ENCODE measurements at places on chromosomes 2 and 18.

GRCh38 chr2:84841577-84841976, 39.3 kb downstream of the TRABD2A start:
- ATAC-seq: no peak

- no peak for ATAC-seq
Measured at GRCh38 chr2:84481702-84482101, 22.6 kb upstream of the SUCLG1 start.

GRCh38 chr18:9771261-9771976, 63.3 kb downstream of the RAB31 start:
- peak; percentile 87 for ATAC-seq

GRCh38 chr18:51757255-51757924, 559.9 kb upstream of the MEX3C start:
- no peak for ATAC-seq

- ATAC-seq: no peak
Measured at GRCh38 chr2:238326801-238327365, 6.6 kb downstream of the TRAF3IP1 start.

GRCh38 chr2:194672994-194673393, 984.0 kb upstream of the SLC39A10 start:
- ATAC-seq: no peak

GRCh38 chr2:211611061-211611518, 927.5 kb downstream of the ERBB4 start:
- no peak for ATAC-seq

DNA sequence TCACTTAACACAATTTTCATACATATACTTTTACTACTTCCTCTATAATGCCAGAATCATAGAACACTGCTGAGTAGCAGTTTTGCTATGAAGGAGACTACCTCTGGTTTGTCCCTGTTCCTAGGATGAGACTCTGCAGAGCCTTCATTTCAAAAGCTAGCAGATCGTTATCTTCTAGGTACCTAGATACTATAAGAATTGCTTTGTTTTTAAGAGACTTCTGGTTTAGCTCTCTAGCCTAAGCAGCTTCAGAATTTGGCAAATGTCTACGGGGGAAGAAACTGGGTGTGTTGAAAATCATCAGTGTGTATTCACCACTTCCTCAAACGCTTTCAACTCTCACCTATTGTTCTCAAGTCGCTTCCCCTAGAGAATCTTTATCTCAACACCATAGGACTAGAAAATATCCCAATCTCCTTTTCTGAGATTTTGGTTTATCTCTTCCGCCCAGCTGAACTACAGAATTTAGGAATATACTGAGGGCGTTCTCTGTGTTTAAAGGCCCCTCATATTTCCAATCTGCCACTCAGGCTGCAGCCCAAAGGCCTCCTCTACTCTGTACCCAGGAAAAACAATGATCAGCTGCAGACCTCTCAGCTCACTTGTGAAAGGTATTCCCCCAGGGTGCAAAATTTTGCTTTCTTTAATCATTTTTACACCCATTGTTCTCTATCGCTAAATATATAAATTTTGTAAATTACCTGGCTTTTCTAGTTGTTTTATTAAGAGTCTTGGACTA, 28.7 kb downstream of the SMAD2 start:
- ATAC-seq: peak; percentile 54

DNA sequence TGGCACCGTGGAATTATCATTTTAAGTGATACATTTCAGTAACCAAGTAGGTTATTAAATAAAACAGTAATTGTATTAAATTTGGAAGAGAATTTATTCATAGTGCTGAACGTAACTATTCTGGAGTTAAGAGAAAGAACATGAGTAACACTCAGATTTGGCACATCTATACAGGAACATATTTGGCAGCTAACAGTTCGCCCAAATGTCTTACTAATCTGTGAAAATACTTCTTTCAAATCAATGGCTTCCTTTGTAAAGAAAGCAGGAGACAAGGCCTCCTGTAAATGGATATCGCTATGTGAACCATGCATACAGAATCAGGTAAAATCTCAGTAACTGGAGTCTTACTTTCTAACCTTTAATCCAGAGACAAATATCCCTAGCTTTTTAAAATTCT, 64.4 kb downstream of the ZNF516 start:
- no peak for ATAC-seq

DNA sequence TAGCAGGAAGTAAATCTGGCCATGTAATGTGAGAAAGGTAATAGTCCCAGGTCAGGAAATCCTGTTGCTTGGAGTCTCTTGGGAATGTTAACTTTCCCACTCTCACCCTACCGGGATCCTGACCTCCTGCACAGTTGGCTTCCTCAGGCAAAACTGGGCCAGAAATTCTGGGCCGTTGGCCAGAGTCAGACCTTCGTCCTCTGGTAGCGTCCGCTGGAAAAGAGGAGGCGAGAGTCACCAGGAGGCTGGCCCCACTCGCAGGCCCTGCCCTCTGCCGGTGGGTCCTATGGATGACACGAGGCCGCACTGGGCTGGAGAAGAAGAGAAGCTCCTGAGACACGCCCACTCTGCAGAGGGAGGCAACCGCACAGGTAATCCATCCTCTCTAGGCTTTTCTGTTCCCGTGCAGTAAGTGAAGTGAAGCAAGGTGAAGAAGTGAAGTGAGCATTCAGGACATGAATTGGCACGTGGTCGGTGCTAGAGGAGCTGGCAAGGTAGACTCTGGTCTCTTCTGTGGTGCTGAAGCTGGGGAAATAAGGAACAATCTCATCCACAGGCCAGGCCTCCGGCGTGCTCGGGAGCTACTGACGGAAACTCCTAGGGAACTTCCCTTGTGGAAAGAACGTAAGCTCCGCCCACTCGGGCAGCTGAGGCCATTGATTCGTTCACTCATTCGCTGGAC, 182.7 kb upstream of the GLI2 start:
- ATAC-seq: peak; percentile 98

DNA sequence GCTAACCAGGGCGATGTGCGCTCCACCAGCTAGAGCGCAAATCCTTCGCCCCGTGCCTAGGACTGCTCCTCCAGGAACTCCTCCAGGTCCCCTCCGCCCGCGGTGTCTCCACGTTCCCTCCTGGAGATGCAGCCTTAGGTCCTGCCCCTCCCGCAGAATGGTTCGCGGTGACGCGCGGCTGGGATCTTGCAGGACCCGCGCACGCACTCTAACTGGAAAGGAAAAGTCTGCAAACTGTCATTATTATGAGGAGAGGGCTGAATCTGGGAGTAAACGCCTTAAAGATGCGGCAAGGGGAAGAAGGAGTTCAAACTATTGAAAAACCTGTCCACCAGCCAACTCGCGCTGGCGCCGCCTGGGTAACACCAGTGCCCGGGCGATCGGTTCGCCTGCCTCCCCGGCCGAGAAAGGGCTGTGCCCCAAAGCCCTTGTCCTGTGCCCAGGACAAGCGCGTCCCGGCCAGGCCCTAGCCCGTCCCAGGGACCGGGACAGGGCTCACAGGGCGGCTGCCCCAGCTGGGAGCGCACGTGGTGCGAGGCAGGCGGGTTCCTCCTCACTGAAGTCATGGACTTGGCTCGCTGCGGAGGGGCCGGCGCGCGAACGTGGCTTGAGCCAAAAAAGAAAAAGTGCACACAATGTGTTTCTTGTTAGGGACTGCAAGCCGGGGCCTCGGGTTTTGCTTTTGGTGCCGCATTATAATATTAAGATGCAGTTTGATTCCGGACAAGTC, 5.5 kb upstream of the ID2 start:
- peak; percentile 41 for ATAC-seq

DNA sequence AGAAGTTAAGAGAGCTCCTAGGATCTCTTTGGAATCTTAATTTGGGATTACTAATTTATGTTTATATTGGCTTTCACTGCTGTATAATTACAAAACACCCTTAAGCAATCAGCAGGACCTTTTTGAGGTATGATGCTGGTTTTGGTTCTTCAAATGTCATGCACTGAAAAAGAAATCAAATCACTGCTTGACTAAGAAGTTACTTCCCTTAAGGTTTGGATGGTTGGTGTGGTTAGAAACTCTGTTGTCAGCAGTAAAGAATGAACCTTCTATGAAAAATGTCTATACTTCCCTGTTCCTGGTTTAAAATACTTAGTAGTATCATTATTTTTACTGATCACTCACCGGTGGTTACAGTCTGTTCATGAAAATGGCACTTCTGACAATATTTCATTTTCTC, 5.5 kb downstream of the COLEC12 start:
- no peak for ATAC-seq

GRCh38 chr2:235803028-235803427, 309.2 kb downstream of the AGAP1 start:
- no peak for ATAC-seq

DNA sequence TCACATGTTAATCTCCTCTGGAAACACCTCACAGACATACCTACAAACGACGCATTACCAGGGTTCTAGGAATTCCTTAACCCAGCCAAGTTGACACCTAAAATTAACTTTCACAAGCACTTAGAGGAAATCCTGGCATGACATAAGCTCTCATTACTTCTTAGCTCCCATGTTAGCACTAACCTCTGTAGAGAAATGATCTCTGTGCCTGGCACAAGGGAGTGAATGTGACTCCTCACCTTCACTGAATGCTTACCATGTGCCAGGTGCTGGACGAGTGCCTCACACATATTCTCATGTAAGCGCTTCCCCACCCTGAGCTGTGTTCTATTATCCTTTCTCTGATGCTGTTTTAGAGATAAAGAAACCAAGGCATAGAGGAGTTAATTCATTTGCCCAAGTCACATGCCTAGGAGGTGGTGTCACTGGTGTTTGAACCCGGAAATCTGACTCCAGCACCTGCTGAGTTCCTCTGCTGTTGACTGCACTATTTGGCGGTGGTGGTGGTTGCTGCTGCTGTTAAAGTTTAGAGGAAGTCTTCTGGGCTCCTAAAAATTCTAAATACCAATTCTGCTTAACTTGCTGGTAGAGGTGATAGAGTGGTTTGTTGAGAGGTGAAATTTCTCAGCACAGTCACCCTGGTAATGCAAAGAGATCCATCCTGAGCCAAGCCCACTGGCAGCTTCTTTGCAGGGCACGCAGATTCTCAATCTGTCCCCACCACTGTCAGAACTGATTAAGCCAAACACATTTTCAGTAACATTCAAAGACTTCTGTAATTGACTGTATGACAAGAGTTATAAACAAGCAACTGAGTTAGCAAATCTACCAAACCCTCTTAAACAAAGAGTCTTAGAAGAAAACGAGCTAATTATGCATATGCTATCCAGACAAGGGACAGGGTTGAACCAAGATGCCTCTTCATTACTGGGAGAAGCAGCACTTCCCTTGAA, 200.3 kb downstream of the CMPK2 start:
- ATAC-seq: no peak

DNA sequence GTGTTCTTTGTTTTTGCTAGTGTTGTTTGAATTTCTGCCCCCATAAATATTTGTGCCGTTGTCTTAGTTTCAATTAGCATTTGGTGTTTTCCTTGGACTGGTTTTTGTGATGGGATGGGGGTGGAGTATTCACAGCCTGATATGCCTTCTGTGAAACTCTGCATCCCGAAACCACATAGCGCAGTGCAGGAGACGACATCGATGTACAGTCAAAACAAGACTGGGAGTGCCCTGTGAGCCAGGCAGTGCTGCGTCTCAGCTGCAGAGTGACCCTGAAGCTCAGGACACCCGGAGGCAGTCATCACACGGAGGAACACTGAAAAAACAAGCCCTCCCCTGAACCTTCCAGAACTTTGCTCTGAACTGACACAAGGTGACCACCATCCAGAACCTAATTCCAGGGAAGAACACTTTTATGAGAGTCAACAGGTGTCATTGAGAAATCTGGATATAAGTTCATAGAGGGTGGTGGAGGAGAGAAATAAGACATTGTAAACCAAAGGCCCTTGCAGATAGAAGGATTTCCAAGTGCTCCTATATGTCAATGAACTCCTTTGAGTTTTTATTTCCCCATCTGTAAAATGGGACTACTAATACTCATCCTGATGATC, 61.2 kb upstream of the CABLES1 start:
- no peak for ATAC-seq

GRCh38 chr18:6315517-6316331, 99.0 kb downstream of the L3MBTL4 start:
- ATAC-seq: no peak

- ATAC-seq: peak; percentile 24
Measured at GRCh38 chr2:24919037-24919505, 966 bp downstream of the ADCY3 start.

DNA sequence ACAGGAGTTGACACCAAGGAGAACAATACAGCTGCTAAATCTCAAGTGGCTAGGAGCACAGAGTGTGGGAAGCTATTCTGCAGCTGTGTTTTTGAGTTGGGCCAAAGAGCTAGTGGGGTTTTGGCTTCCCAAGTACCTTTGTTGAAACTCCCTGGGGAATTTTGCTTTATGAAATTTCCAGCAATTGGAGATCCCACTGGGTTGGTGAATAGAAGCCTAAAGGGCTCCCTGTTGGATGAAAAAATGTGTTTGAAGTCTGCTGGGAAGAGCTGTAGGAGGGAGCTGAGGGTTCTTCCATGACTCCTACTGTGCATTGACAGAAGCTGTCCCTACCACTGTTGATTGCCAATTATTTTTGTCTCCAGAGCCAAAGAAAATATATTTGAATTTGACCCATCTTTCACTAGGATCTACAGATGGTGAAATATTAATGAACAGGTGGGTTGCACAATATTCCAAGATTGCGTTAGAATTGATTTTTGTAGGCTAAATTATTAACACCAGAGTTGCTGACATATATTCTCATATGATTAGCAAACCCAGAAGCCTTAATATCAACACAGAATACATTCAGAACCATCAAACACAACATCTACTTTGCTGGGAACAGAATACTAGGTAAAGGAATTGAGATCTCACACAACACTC, 95.4 kb upstream of the CYP1B1 start:
- no peak for ATAC-seq

- ATAC-seq: no peak
Measured at GRCh38 chr2:189851174-189851826, 67.0 kb downstream of the PMS1 start.

DNA sequence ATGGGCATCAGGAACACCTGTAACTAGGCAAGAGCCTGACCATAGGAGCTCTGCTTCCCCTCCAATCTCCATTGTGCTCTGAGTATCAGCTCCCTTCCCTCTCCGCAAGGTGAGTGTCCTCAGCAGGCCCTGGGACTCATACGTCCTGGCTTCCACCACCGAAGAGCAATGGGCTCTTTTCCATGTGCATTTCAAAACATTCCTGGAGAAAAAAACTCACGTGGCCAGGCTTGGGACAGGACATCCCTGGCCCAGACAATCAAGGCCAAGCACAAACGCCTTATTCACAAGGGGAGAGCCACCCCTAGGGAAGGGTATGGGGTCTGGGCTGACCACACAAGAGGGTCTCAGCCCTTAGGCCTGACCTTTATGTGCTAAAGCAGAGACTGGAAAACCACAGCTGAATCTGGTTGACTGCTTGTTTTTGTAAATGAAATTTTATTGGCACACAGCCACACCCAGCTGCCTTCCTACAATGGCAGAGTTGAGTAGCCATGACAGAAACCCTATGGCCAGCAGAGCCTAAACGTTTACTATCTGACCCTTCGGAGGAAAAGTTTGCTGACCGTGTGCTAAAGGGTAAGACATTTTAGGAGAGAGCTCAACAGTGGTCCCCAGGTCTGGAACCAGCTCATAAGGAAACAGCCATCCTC, 175.7 kb upstream of the ARL4C start:
- no peak for ATAC-seq

GRCh38 chr2:68336192-68336591, 16.4 kb upstream of the CNRIP1 start:
- ATAC-seq: no peak

All from esophagus mucosa (tissue), 1 donor.